Activated CD4-positive, CD25-positive, alpha-beta regulatory T cell treated with anti-CD3 and anti-CD28 coated beads, Interleukin-2, amount 50 U/mL, for 24 hours (primary cell): ENCODE measurements at places on chromosomes 6 and 20.

DNA sequence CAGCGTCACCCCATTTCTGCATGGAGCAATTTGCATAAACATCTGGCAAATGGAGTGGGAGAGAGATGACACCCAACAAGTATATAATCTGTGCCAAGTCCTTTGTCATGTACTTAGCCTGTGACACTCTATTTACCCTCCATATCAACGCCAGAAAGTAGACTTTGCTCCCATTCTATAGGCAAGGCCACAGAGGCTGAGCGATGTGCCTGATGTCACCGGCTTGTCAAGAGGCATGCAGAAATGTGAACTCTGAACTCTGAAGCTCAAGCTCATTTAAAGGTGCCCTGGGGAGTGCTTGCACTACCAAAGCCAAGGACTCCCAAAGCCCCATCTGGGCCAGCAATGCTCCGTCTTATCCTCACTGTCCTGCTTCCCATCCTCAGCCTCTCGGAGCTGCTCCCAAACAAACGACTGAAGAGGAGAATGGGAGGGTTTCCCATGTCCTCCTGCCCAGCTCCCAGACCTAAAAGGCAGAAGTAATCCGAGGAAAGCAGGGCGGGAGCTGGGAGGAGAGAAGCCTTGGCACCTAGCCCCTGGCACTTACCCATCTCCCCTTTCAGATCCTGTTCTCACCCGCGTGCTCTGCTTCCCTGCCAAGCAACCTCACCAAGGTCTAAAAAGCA is 9.2 kb downstream of the CPNE5 start:
- ATAC-seq = no peak

DNA sequence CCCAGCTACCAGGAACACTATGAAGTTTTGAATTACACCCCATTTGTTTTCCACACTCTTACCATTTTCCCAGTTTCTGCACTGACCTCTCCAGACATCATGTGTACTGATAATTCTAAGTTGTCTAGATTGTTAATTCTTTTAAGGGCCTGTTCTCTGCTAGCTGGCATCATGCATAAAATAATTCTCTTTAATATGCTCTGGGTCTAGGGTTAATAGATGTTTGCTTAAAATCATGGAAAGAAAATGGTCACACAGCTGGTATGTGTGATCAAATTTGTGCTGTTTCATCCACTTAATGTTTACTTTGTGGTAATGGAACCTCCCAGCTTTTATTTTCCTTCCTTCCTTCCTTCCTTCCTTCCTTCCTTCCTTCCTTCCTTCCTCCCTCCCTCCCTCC is 49.1 kb downstream of the HFE start:
- ATAC-seq = no peak

DNA sequence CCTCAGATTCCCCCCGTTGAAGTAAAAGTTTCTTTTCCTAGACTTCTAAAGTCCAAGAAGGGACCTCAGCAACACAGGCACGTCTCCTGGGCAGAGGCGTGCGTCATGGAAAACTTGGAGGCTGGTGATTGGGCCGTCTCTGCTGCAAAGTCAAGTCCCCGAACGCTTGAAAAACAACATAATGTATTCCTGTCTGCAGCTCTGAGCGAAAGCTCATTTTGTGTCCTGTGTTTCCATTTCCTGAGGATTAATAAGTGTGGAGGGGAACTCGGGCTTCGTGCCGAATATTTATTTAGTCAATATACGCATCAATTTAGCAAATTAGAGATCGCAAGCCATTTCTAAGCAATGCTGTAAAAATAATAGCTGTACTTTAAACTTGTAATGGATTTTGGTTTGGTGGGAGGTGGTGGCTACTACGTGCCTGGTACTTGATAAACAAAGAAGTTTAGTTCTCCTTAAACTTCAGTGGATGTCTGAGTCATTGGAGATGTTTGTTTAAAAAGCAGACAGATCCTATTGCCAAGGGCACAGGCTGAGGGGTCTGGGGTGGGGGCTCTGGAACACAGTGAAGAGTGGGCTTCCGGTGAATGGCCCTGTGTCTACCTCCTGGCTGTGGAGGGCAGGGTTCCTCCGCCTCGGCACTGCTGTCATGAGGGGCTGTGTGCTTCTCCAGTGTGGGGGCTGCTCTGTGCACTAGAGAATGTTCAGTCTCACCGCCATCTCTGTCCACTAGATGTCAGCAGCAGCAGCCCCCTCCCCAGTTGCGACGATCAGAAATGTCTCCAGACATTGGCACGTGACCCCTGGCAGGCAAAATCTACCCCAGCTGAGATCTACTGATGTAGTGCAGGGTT is 21.8 kb downstream of the PCK1 start:
- ATAC-seq = no peak

DNA sequence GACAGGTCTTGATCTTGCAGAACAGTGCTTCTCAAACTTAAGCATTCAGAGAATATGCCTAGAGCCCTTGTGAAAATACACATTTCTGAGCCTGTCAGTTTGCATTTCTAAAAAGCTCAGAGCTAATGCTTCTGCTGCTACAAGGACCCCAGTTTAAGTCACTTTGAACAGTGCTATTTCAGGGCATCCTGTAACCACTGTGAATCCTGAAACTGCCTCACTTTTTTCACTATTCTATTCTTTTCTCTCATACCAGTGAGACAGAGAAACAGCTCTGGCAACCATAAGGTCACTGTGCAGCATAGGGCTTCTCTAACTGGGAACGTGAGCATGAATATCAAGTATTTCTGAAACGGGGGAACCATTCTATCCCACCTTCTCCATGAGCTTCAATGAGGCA is 51.2 kb downstream of the LGSN start:
- no peak for ATAC-seq

DNA sequence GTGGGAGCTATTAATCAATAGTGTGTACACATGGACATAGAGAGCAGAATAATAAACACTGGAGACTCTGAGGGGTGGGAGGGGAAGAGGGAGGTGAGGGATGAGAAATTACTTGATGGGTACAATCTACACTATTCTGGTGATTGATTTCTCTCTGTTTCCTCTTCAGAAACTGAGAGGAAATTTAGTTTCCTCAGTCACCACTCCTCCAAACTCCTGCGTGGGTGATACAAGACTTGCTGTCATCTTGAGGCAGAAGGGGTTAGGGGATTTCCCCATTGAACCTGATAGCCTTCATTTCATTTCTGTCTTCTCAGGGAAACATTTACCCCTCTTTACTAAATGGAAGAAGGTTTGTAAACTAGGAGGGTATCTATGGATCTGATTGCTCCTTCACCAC is 84.3 kb upstream of the ESR1 start:
- ATAC-seq = peak; percentile 88

- no peak for ATAC-seq
These were observed 287.1 kb upstream of the SPTLC3 start for GRCh38 chr20:12721636-12722035.

GRCh38 chr6:53347921-53348370 is 804 bp downstream of the ELOVL5 start:
- ATAC-seq = peak; percentile 8

GRCh38 chr6:16670617-16671051 is 90.6 kb downstream of the ATXN1 start:
- ATAC-seq = peak; percentile 55

- ATAC-seq = no peak
These were observed 5.9 kb downstream of the SRSF12 start for GRCh38 chr6:89111933-89112332.

DNA sequence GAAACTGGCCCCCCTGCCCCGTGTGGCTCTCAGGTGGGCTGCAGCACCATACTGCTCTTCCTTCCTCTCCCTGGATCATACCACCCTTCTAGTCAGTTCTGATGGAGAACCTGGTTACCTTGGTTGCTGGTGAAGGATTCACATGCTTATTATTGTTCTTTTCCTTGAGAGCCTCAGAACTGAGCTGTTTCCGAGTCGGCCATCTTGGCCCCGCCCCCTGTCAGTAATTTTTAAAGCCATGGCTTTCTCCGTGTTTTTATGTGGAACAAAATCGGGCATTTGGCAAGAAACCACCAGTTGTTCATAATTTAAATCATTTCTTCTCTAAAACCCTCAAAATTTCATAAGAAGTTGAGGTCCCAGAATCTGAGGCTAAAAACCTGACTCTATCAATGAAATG is 493.8 kb downstream of the NKAIN2 start:
- no peak for ATAC-seq

GRCh38 chr6:34630040-34630439 is 66.5 kb downstream of the ILRUN start:
- no peak for ATAC-seq

GRCh38 chr20:19274412-19275015 is 62.1 kb downstream of the SLC24A3 start:
- no peak for ATAC-seq

DNA sequence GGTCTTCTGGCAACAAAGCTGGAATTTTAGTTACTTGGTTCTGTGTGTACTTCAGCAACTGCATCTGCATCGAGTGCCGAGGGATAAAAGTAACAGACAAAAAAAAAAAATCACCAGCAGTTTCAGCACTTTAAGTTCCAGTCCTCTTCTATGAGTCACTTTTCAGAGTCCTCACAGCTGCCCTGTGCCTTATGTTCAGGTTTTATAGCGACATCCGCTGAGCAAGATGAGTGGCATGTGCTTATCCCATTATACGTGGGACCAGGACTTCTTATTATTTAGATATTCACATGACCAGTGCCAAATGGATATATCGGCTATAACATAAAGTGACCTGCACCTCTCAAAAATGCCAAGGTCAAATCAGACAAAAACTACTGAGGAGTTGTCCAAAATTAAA is 242.9 kb downstream of the FOXA2 start:
- ATAC-seq = no peak

GRCh38 chr20:3740615-3741301 is 8.3 kb downstream of the HSPA12B start:
- no peak for ATAC-seq

DNA sequence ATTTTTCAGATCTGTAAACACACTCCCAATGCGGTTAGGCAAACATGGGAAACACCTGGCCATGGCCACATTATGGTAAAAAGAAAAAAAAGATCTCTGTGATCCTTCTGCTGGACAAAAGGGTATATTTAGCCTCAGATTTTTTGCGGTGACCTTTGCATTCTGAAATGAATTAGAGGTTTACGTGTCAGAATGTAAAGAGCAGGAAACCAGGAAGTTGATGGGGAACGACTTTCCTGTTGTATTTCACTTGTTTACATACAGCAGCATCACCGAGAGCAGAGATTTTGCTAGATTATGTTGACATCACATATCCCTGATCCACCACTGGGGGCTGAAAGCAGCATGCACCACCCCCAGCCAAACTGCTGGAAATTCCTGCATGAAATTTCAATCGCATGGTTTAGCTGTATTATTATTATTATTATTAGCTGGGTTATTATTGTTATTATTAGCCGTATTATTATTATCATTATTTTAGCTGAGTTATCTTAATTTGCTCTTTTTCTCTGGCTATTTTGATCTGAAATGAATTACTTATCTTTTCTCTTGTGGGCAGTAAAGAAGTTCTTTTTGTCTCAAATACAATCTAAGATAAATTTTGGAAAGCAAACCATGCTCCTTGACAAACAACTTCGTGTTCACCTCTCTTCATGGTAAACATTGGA is 189.4 kb downstream of the ZFP64 start:
- no peak for ATAC-seq

DNA sequence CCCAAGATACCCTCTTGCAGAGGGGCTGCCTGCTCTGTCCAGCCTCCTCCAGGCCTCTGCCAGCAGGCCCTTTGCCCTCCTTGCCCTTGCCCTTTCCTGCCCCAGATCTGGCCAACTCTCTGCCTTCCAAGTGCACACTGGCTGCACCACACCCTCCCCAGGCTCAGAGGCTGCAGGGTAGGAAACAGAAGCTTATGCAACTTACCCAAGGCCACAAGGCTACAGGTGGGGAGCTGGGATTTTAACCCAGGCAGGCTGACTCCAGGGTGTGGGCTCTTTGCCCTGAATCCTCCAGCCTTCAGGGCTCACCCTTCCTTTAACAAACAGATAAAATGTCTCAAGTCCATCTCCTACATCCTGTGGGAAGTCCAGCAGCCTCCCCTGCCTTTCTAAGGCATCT is 14.5 kb upstream of the TRAF3IP2 start:
- ATAC-seq = no peak

DNA sequence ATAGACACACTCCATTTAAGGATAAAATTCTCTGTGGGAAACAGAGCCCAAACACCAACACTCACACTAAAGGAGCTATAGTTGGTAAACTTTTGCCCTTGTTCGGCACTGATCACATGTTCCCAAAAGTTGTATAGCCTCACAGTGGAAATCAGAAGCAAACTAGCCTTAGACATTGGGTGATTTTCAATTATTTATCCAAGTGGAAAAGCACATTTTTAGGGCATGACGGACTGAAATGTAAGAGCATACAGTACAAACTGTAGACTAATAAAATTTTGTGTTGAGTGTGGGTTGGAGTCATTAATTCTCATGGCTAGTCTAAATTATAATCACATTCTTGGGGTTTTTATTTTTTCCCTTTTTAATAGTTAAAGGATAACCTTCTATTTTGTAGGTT is 202.4 kb downstream of the MOXD1 start:
- no peak for ATAC-seq

- no peak for ATAC-seq
These were observed 22.0 kb upstream of the QKI start for GRCh38 chr6:163392533-163392932.

DNA sequence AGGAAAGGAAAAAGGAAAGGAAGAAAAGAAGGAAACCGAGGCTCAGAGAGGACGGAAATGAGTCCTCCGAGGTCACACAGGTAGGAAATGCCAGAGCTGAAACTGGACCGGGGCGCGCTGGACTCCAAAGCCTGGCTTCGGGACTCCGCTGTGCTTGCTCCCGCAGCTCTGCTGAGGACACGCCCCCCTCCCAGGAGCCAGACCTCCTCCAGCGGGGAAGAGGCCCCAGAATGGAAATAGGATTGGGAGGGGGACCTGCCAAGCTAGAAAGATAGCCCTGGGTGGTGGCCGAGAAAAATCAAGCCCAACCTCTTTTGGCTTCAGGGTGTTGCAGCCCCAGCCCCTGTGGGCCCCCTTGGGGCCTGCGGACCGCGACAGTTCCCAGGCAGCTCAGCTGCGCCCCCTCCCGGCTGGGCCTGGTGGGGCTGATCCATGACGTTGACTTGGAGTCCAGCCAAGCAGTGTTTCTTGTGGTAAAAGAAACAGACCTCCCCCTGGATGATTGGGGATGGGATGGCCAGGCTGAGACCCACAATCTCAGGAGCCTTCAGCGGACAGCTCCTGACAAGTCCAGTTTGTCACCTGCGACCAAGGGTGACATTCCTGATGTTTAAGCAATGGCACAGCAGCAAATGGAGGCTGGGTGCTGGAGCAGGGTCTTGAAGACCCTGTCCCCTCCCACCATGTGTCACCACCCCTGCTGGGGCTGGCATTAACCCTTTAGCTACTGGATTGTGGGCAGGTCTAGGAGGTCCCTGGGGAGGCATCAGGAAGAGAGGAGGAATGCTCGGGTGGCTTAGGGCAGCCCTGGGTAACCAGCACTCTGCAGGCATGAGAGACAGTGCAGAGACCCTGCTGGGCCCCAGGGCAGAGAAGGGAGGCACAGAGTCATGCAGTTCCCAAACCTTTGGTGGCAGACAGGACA is 55.4 kb downstream of the RIPOR3 start:
- peak; percentile 41 for ATAC-seq

DNA sequence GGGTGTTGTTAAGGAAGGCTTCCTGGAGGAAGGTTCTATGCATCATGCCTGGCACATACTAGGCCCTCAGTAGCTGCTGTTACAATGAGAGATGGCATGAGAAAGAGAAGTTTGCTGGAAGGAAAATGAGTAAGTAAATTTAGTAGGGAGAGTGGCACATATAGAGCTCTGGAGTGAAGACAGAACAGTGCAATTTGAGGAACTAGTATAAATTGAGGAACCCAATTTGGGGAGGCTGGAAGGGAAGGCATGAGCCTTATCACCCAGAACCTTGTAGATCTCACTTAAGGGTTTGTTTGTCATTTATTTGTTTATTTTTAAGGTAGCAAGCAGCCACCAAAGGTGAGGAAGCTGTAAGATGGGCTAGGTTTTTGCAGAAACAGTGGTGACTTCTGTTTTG is 87.1 kb upstream of the SCGN start:
- ATAC-seq = no peak
